GDM1 (cell line): ENCODE measurements at places on chromosomes 16 and 17.

DNA sequence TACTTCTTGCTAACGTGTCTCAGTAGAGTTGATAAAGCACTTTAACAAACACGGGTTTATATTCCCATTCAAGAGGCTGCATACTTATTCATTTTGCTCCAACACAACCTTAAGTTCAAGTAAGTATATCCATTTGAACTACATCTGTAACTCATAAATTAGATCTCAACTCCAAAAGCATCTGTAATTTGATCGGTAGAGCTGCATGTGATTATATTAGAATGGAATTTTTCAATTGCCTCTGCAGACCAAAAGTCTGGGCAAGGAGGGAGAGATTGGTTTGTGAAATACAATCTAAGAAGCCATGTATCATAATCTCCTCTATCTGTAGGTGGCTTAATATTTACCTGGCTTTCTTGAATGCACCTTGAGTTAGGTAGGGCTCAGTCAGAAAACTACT lies 371.0 kb downstream of the RBFOX1 start:
- DNase-seq: no peak

DNA sequence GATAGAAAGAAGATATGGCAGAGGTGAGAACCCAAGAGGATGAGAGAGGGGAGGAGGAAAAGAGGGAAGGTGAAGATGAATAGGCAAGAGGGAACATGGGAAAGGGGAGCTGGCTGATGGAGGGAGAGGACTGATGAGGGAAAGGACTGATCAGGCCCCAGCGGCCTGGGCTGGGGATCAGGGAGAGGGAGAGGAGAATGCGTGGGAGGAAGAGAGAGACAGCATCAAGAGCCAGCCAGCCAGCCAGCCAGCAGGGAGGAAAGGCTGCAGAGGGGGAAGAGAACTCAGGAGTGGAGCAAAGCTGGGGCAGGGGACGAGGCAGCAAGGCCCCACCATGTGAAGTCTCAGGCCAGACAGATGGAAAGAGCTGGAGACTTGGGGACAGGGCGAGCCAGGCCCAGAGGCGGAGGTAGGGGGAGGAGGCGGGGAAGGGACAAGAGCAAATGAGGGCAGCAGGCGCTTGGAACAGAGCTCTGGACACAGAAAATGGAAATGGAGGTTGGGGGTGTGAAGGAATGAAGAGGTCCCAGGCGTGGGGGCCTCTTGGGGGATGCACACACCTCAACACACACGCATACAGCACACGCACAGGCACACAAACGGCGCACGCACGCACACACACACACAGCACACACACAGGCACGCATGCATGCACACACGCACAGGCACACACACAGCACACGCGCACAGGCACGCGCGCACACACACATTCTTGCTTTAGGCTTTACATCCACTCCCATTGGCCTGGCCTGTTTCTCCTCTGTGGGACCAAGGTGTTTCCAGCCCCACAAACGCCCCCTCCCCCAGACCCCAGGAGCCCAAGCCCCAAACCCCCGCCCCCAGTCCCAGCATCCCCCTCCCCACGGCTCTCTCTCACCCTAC lies 12.3 kb downstream of the DLG4 start:
- DNase-seq: no peak

DNA sequence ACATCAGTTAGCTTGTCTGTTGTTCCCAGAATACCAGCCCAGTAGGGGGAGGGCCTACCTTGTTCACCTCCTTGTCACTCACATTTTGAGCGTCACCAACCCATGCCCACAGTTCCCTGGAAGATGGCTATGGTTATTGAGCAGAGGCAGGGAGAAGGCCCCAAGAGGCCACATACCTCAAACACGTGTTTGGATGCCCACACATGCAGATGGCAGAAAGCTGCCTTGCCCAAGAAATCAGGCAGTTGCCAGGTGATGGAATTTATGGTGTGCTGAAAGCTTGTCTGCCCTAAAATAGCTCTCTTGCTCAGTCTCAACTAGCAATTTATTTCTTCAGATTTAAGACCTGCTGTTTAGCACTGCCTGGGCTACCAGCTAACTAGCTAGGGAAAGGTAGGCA lies 16.5 kb upstream of the CMTM4 start:
- DNase-seq: no peak

DNA sequence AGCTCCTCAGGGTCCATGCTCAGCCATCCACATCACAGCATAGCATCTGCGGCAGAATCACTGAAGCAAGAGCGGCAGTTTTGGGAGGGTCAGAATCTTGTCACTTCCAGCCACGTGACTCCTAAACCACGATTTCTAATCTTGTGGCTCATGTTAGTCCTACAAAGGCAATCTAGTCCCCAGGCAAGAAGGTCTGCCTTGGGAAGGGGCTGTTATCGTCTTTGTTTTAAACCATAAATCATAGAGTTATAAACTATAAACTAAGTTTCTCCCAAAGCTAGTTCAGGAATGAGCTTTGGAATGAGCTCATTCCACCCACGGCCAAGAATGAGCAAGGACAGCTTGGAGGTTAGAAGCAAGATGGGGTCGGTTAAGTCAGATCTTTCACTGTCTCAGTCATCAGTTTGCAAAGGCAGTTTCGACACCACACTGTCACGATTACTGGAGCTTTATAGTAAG lies 20.8 kb upstream of the DNAH17 start:
- DNase-seq: no peak

- no peak for DNase-seq
Observed at GRCh38 chr16:14569213-14569612, 60.8 kb downstream of the PARN start.

- no peak for DNase-seq
Observed at GRCh38 chr17:78905541-78905940, 2.5 kb upstream of the CEP295NL start.

GRCh38 chr17:11636771-11637170 lies 38.5 kb downstream of the DNAH9 start:
- no peak for DNase-seq

DNA sequence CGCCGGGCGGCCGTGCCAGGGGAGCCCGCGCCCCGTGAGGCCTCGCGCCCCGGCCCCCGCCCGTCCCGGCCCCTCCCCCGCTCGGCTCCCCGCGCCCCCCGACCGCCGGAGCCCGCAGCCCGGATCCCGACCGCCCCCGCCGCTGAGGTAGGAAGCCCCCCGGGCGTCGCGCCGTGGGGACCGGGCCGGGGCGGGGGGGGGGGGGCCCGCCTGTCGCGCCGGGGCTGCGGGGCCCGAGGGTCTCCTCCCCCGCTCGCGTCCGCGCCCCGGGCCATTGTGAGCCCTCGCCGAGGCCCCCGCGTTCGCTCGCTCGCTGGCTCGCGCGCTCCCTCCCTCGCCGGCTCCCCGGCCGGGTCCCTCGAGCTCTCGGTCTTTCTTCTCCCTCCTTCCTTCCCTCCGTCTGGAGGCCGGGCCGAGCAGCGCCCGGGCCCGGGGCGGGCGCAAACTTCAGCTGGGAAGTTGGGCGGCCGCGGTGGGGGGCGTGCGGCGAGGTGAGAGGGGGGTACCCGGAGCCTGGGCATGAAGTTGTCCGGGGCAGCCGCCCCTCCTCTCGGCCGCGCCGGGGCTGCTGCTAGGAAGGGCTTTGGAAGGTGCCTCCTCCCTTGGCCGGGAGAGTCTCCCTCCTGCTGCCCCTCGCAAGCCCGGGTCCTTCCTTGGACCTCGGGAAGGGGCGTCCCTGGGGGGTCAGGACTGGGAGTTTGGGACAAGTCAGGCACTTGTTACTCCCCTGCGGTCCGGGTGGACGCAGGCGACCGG lies 419 bp downstream of the GLIS2 start:
- no peak for DNase-seq

DNA sequence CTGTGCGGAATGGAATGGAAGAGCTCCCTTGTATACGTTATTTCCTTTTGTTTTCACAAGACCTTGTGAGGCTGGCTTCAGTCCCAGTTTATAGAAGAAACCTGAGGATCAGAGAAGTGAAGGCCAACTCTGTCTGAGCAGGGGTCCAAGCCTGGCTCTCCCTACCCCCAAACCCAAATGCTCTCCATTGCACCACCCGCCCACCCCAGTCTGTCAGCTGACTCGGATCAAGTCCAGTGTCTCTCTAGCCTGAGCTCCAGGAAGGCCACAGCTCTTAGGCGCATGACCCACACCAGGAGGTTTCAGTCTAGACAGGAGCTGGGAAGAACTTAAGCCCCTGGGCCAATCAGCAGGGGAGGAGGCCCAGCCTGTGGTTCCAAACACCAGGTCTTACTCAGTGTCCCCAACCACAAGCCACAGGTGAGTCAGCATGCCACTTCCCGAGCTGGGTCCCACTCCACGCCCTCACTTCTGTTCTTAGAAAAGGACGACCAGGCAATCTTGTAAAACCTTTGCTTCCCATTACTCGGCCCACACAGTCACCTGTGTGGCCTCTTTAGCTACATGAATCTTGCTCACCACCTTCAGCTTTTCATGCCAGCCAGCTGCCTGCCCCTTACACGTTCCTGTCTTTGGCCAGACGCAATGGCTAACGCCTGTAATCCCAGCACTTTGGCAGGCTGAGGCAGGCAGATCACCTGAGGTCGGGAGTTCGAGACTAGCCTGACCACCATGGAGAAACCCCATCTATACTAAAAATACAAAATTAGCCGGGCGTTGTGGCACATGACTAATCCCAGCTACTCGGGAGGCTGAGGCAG lies 27.8 kb downstream of the TK2 start:
- peak; percentile 74 for DNase-seq

DNA sequence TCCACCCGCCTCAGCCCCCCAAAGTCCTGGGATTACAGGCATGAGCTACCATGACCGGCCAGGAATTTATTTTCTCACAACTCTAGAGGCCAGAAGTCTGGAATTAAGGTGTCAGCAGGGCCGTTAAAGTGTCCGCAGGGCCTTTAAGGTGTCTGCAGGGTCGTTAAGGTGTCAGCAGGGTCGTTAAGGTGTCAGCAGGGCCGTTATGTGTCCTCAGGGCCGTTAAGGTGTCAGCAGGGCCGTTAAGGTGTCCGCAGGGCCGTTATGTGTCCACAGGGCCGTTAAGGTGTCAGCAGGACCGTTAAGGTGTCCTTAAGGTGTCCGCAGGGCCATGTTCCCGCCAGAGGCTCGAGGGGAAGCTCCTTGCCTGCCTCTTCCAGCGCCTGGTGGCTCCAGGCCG lies 125.2 kb downstream of the RAP1GAP2 start:
- no peak for DNase-seq

- DNase-seq: no peak
Observed at GRCh38 chr17:17235212-17236174, 1.5 kb downstream of the FLCN start.

DNA sequence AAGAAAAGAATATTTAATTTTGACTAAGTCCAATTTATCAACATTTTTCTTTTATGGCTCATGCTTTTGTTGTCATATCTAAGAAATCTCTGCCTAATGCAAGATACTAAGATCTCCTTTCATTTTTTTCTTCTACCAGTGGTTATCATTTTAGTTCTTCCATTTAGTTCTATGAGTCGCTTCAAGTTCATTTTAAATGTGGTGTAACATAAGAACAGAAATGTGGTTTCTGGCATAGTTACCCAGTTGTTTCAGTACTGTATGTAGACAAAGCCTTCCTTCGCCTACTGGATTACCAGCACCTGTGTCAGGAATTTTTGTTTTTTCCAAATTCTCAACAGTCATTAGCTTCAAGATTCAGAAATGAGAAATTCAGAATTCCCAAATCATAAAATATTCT lies 175.7 kb downstream of the PARN start:
- no peak for DNase-seq

DNA sequence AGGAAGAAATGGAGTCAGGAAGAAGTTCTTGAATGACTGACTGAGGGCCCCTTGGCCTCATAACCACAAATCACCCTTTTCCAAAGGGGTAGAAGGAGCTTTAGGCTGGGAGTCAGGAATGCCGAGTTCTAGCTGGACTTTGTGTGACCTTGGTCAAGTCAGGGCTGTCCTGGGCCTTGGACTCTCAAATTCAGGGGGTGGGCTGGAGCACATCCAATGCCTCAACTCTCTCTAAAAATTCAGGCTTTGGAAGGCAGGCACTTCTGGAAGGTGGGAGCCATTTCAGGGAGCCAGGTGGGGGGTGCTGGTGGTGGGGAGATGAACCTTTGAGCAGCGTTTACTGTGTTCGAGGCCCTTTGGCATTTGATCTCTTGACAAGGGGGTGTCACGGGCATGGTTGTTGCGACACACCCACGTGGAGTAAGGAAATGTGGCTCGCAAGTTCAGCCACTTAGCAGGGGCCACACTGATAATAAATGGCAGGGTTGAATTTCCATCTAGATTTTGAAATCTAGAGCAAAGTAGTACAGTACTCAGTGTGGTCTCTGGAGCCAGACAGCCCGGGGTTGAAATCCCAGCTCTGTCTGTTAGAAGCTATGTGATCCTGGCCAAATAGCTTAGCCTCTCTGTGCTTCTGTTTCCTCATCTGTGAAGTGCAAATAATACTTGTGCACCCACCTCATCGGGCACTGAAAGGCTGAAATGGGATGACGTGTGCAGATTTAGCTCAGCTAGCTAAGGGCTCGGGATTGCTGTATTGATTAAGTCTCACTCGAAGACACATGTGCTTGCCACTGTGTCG lies 47.1 kb upstream of the CIBAR2 start:
- no peak for DNase-seq

DNA sequence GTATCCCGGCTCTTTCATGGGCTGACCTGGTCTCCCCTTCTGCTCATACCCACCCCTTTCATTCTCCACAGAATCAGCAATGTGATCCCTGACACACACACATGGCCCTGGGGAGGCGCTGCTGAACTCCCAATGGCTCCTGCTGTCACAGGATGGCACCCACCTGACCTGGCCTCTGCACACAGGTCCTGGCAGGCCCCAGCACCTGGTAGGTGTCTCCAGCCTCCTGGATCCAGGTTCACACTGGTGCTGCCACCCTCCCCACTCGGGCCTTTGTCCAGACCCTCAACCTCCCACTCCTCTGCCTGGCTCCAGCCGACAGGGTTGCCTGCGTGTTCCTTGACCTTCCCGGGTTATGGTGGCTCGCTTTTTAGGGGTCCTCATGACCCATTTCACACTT lies 1.3 kb upstream of the CD300C start:
- DNase-seq: no peak

GRCh38 chr16:785563-786535 lies 2.3 kb downstream of the RPUSD1 start:
- peak; percentile 6 for DNase-seq

DNA sequence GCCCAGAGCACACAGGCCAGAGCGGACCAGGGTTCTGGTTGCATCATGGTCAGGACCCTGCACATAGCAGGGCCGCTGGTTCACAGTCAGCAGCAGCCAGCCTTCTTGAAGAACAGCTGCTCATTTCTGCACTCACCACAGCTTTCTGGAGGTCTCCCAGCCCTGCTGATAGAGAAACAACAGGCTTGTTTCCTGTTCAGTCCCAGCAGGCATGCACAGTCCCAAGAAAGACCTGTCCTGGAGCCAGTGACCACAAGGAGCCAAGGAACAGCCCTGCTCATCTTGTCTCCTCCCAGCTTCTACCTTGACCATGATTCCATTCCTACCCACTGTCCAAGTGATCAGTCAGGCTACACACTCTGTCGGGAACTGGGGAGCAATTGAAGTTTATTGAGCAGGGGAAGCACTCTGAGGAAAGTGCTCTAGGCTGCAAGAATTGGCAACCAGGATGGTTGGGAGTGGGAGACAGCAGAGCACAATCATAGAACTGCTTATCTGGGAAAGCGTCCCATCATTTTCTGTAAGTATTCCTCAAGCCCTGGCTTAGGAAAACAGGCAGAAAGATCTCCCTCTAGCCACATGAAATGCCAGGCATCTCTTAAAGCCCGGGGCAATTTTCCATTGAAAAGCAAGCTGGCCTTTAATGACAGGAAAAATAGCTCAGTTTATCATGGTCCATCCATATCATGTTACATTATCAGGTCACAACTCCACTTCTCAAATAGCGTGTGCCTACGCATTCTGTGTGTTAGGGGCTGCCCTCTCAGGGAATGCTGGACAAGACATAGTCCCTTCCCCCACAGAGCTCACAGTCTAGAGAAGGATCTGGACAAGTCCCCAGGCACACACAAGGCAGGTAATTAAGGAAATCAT lies 155.4 kb upstream of the FOXF1 start:
- no peak for DNase-seq

GRCh38 chr16:64307431-64307830 lies 814.4 kb downstream of the CDH11 start:
- DNase-seq: no peak
